Aorta (tissue), 5 donors: ENCODE measurements at places on chromosomes 16 and 17. TPM values are rescaled to one million over a fixed set of nuclear protein-coding genes. Genes with fewer than 3 reads are reported as not detected.

DNA sequence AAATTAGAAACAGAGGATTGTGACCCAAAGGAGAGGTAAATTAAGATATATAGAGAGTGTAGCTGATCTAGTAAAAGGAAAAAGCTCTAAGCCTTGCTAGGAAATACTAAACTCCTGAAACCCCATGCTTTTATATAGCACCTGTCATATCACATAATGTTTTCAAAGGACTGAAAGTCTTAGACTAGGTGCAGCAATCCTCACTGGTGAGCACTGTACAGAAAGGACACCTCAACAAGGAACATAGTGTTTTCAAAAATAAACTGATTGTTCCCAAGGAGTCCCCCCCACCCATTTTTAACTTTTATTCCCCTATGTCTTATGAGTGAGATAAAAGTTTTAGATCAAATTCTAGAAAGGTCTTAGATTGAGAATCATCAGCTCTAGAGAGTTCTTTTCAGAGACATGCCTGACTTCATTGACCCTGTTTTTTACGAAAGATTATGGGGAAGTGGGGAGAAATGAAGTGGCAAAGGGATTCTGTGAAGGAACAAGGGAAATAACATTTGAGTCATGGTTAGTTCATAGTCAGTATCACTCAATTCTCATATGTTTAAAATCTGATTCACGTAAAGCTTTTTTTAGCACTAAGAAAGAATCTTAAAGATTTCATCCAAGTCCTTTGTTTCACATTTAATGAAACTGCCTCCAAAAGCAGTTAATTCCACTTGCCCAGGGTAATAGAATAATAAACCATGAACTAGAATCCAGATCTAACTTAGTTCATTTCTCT, 166.4 kb downstream of the CYB561 start:
- no peak for DNase-seq

DNA sequence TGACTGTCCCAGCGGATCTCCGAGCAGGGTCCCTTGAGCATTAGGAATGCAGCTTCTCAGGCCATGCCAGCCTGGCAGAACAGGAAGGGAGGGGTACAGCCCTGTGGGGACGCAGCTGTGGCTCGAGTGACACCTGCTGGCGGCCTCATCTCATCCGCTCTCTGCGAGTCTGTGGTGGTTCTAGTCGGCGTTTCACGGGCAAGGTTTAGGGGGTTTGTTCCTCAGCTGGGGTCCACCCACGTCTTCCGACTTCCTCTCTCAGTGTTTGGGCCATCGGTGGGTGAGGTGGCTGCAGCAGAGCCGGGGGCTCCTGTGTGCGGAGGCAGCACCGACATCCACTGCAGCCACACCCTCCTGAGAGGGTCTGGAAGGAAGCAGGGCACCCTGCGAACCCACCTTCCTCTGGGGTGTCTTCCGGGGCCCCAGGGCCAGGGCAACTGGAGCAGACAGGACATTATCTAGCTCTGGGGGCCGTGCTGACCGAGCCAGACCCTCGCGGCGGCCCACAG, 33.3 kb downstream of the JPH3 start:
- DNase-seq: peak; percentile 76

GRCh38 chr16:2968738-2969544, at the start of gene PAQR4:
PAQR4 (plus strand) TSS chr16:2969348; CDS start chr16:2969675, 327 bp downstream.
- DNase-seq: peak; percentile 94

DNA sequence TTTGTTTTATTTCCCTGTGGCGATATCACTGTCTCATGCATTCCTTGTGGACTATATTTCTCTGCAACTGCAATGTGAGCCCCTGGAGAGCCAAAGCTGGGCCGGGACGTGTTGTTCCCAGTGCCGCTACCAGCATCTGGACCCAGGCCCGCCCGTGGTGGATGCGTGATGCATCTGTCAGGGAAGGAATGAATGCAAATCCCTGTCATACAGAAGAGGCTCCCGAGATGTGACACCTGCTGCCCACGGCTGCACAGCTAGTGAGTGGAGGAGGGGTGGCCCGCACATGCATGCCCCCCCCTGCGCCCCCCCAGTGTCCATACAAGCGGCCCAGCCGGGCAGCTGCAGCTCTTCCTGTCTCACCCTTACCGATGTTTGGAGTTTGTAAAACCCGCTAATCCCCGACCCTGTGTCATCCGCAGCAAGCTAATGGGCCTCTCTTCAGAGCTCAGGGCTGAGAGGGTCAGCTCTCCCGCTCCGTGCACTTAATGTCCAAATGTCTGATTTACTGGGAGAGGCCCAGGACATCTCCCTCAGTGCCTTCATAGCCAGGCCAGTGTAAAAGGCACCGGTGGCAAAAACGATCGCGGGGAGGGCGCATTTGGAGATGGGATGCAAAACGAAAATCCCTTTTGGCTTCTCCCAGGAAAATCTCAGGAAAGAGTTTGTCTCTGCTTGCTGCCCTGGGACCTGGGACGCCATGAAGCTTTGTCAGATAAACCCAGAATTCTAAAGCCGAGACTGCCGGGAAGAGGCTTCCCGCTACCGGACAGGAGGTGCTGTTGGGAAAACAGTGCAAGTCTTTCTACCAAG, 91.8 kb downstream of the FOXL1 start:
- DNase-seq: no peak

Gene KPNA2
- total RNA-seq: 19.6 TPM

GRCh38 chr16:68013440-68013839, 2.3 kb downstream of the DPEP2NB start:
- no peak for DNase-seq

- no peak for DNase-seq
Observed at GRCh38 chr16:17469741-17470181, 999 bp downstream of the XYLT1 start.

DNA sequence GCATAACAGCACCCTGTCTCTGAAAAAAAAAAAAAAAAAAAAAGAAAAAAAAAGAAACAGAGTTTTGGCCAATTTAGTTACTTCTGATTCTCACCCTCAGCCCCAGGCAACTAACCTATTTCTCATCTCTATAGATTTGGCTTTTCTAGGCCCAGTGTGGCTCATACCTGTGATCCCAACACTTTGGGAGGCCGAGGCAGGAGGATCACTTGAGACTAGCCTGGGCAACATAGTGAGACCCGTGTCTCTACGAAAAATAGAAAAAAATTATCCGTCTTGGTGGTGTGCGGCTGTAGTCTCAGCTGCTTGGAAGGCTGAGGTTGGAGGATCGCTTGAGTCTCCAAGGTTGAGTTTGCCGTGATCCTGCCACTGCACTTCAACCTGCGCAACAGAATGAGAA, 8.7 kb downstream of the RPS6KB1 start:
- DNase-seq: no peak
